ENCODE measurements at places on chromosomes 12 and 14.

DNA sequence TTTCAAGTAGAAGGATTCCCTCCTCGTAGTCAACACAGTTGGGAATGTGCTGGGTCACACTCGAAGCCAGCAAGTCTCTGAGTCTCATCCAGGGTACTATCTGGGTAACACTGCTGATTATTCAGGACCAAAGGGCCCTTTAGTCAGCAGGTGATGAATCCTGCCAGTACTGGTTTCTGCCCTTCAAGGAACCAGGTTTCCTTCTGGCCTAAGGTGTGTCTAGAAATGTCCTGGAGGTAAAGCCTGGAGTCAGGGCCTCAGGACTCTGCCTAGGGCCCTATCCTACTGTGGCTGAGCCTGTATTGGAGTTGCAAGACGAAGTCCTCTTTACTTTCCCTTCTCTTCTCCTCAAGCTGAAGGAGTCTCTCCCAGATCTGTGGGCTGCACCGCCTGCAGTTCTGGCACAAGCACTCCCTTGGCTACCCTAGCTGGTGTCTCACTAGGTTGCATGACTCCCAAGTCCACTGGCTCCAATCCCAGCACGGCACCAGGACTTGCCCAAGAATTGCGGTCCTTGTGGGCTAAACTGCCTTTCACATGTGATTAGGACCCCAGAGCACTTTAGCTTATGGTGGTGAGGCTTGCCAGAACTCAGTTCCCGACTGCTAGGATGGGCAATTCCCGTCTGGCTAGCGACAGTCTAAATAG, 193.7 kb upstream of the PDE3A start:
- DNase-seq = no peak

GRCh38 chr14:104265918-104266630, 127.7 kb downstream of the KIF26A start:
- DNase-seq = no peak

DNA sequence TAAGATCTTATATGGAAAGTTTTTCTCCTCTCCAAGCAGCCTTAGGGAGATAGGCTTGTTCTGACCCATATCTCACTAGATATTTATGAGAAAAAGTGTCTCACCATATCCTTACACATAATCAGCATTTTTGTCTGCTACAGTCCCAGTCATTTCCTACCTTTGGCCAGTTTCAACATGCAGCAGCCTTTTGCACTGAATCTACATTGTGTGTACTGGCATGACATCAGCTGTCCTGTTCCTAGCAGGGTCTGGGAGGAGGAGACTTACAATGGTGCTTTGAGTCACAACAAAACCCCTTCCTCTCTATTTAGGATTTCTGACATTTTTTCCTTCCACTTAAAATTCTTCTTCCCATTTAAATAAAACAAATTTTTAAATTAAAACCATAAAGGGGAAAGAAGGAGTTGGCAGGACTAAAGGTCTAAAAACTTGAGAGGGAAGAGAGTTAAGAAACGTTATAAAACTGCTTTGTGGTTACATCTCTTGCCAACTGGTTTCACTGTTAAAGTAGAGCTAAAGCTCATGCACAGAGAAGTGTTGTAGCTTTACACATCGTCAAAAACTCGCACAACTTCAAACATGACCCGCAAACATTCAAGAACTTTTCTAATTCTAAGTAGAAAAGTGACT, 53.3 kb upstream of the CERS5 start:
- DNase-seq = no peak

DNA sequence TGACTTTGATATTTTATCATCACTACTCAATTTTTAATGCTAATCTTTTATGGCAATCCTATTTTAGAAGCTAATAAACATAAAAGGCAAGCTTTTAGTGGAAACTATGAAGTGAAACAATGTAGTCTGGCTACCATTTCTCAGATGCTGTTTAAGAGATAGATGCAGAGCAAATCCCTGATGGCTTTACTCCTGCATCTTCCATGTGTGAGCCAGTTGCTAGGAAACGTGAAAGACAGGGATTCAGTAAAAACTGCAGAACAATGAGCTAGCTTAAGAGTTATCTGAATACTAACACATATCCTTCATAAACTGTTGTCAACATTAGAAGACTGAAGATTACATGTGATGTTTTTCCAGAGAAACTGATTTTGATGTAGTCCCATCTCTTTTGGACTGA, 112.6 kb downstream of the SLC2A13 start:
- DNase-seq = no peak

DNA sequence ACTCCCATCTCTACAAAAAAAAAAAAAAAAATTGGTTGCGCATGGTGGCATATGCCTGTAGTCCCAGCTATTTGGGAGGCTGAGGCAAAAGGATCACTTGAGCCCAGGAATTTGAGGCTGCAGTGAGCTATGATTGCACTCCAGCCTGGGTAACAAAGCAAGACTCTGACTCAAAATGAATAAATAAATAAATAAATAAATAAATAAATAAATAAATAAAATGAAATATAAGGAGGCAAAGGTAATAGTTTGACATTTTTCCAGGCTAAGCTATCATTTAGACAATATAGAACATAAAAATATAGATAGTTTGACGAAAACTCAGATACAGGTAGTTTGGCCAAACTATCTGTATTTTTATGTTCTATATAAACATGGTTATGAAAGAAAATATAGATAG, 40.5 kb downstream of the ZCRB1 start:
- no peak for DNase-seq
